ENCODE measurements at places on chromosomes 2 and 18.

DNA sequence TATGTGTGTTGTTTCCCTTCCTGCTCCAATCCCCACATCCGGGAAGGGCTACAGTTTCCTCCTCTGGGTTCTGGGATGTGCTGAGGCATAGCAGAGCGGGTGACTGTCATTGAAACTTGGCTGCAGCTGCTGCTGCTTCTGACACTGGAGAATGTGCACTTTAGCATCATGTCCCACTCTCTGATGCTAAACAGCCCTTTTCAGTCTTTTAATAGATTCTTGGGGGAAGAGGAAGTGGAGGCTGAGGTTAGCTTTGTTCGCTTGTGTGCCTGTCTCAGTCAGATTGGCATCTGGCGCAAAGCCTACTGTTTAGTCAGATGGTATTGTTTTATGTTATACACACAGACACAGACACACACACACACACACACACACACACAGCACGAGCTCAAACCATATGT is 136.5 kb upstream of the RND3 start:
- DNase-seq: no peak

DNA sequence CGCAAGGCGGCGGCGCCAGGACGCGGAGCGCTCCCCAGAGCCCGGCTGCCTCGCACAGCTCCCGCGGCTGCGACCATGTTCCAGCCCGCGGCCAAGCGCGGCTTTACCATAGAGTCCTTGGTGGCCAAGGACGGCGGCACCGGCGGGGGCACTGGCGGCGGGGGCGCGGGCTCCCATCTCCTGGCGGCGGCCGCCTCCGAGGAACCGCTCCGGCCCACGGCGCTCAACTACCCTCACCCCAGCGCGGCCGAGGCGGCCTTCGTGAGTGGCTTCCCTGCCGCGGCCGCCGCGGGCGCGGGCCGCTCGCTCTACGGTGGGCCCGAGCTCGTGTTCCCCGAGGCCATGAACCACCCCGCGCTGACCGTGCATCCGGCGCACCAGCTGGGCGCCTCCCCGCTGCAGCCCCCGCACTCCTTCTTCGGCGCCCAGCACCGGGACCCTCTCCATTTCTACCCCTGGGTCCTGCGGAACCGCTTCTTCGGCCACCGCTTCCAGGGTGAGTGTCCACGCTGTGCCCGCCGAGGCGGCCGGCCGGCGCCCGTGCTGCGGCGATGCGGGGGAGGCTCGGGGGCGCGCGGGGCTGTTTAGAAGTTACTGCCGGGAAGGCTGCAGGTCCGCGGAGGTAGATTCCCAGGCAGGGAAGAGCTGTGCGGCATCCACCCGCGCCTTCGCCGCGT is 696 bp downstream of the EMX1 start:
- no peak for DNase-seq

- DNase-seq: no peak
Observed at GRCh38 chr2:65782996-65783650, 350.7 kb upstream of the SPRED2 start.

GRCh38 chr2:171480908-171481307 is 41.4 kb upstream of the CYBRD1 start:
- DNase-seq: no peak

GRCh38 chr18:74868461-74868860 is 270.8 kb downstream of the ZNF407 start:
- DNase-seq: no peak

- DNase-seq: no peak
Observed at GRCh38 chr18:35278969-35279368, 11.1 kb downstream of the ZSCAN30 start.

- DNase-seq: no peak
Observed at GRCh38 chr2:128284037-128284441, 34.6 kb downstream of the HS6ST1 start.

GRCh38 chr2:9751831-9752230 is 91.4 kb upstream of the TAF1B start:
- no peak for DNase-seq

GRCh38 chr2:42567806-42568400 is 529 bp upstream of the MTA3 start:
- no peak for DNase-seq

DNA sequence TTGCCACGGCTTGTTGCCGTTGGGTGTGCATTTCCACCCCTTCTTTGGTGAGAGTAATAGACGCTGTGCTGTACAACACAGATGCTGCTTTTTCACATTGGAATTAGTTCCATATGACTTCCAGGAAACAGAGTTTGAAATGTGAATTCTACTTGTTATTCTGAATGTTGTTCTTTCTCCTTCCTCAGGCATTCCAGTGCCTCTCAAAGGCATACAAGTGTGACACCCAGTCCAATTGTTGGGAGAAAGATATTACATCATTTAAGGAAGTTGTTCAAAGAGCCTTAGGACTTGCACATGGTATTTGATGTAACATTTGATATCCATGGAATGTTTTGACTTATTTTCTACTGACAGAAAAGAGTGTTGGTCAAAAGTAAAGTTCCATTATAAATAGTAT is 134.4 kb upstream of the LTBP1 start:
- no peak for DNase-seq

Measured in AG09309 (cell line).